ENCODE measurements at places on chromosomes 3 and 15.

- DNase-seq, result no peak
Measured at GRCh38 chr3:80771085-80771484, 990.4 kb downstream of the GBE1 start.

- DNase-seq, result no peak
Measured at GRCh38 chr3:122929188-122930062, 98.1 kb downstream of the SEMA5B start.

DNA sequence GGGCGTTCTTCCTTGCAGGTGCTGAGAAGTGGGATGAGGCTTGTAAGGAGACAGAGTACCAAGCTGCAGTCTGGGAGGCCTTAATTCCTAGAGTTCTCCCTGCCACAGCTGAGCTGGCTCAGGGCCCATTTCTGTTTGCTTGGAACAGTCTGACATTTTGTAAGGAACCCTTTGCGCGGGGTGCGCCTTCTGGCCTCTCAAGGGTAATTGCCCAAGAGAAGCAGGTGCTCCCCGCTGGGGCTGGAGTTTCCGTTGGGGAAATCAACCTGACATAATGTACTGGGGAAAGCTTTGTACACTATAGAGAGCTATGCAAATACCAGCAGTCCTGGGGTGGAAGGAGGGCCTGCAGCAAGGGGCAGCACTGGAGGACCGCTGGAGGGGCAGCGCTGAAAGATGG, 83.6 kb downstream of the HMG20A start:
- DNase-seq, result no peak

- DNase-seq, result no peak
Measured at GRCh38 chr3:56903231-56903782, 101.6 kb upstream of the ARHGEF3 start.

- no peak for DNase-seq
Measured at GRCh38 chr3:62319570-62320243, 53.6 kb downstream of the FEZF2 start.

DNA sequence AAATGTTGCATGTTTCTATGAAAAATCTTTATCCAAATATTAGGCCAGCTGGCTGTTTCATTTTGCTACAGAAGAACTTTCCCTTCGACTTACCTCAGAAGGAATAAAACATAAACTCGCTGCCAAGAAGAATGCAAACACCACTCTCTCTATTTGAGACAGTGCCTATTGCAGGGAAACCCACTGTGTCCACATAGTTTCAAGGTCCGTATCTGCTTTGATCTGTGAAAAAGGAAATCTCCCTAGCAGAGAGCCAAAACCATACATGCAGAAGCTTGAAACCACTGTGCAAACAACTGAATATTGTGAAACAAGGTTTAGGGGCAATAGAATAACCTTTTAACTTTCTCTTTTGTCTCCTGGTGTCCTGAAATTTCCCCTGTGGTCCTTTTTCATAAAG, 35.0 kb upstream of the CAPN7 start:
- DNase-seq, result no peak

GRCh38 chr15:38819387-38819950, 254.9 kb upstream of the RASGRP1 start:
- DNase-seq, result no peak

DNA sequence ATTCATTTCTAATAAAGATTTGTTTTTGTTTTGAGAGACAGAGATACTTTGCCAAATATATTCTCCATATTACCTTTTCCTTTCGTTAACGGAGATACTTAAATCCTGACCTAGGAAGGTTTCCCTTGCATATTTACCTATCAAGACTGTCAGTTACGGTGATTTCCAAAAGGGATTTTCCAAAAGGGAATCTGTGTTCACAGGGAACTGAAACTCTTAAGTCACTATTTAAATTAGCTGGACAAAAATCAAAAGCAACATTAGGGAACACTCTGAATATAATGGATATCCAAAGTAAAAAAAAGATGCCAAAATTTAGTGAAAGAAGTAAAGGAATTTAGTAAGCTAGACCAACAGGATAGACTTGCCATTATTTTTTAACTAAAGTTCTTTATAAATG, 576 bp downstream of the LRRFIP2 start:
- DNase-seq, result no peak

DNA sequence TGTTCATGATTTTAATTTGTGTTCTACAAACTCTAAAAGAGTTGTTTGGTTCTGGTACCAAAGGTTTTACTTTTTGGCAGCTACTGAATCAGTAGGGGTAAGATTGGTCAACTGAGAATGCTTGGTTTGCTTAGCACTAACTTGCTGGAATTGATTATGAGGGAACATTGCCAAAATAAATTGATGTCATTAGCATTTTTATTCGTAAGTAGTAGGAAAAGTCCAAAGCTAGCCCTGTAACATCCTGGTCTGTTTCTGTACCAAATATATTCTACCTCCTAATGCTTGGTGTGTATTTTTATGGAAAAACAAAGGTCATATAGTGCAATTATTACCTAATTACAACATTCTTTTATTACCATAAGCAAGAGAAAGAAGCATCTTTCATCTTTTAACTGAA, 35.9 kb upstream of the KPNA4 start:
- DNase-seq, result no peak

DNA sequence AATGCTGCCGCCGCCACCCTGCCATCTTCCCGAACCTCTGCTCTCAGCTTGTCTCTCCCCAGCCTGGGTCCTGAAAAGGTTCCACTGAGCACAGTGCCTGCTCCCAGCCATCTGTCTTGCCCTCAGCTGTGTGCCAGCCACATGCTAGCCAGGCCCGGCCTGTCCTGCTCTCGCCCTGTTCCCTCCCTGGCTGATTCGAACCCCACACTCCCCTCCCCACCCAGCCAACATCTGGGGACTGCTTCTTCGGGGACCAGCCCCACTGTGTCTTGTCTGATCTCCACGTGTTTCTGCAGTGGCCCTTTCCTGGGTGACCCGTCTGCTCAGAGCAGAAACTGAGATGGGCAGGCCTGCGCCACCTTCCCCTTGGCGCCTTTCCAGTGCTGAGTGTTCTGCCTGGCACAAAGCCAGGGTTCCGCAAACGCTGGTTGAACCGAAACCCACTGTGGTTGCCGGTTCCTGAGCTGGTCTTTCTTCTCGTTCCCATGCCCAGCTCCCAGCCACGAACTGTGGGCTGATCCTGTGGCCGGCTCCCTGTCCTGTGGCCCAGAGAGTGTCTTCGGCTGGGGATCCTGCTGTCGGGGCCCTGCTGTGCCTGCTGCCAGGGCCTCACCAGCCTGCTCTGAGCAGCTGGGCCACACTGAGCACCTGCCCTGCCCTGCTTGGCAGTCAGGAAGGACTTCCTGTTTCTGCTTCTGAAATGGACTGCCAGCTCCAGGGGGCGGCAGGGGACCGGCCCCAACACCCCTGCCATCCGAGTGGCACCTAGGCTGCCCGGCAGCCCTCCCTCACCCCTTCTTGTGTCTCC, 62.7 kb upstream of the KLF13 start:
- no peak for DNase-seq

GRCh38 chr3:65951836-65952505, 86.7 kb downstream of the MAGI1 start:
- no peak for DNase-seq

- peak; percentile 82 for DNase-seq
Measured at GRCh38 chr3:133930341-133930933, 34.8 kb upstream of the RAB6B start.

DNA sequence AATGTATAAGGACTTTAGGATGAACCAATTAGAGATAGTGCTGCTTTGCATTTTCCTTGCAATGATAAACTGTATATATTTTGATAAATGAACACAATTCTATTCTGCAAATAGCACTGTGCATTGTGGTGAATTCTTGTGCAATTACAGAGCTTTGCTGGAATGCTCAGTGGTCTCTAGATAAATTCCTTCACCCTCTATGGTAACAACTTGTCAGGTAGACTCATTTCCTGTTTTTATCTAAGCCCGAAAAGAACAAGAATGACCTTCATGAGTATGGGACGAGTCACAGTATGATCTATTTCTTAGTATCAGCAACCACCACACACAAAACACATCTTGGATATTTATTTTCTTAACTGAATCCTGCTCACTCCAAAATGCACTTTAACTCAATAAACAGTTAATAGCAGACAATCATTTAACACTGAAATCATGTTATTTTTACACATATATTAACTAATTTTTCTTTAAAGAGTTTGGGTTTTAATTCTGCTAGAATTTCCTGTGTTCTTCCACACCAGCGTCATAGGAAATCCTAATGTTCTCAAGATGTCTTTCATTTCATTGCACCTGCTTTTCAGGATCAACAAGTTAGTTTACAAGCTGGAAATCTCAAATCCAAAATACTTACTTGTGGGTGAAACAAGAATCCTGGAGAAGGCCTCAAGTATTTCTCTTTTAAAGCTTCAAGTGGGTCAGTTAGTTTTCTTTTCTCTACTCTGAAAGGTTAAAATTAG, 551.2 kb downstream of the MECOM start:
- DNase-seq, result peak; percentile 65

GRCh38 chr3:120765830-120766493, 23.4 kb downstream of the GTF2E1 start:
- DNase-seq, result no peak

DNA sequence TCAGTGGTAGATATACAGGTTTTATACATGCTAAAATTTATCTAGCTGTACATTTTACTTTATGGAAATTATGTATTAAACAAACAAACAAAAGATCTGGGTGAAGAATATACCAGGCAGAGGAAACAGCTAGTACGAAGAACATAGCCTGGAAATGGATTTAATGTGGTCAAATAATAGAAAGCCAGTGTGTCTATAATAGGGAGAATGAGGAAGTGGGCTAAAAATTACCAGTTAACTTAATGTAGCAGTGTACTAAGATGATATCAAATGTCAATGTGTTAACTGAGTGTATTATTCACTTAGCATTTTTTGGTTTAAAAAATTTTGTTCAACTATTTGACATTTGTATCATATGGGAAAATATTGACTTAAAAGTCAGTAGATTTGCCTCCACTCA, 22.8 kb upstream of the SLC15A2 start:
- no peak for DNase-seq

GRCh38 chr15:60017538-60018520, 13.7 kb downstream of the FOXB1 start:
- no peak for DNase-seq

- no peak for DNase-seq
Measured at GRCh38 chr3:169955406-169955805, 11.2 kb upstream of the SEC62 start.

Data from mesendoderm (in vitro differentiated cells).